ENCODE measurements at places on chromosomes 4 and X.

- no peak overlapping the region for H3K4me3 ChIP-seq
- no peaks in the 10 kb centered on the region for H3K4me1 ChIP-seq
- no peak for DNase-seq
- H3K36me3 ChIP-seq = no peaks in the 10 kb centered on the region
Measured at GRCh38 chr4:14294611-14295010, 667.1 kb upstream of the BOD1L1 start.

GRCh38 chrX:42934020-42934726 is 156.2 kb upstream of the PPP1R2C start:
- no peak for DNase-seq
- no peak overlapping the region for H3K4me3 ChIP-seq
- H3K27me3 ChIP-seq = no peaks in the 10 kb centered on the region
- H3K4me1 ChIP-seq = no peaks in the 10 kb centered on the region

DNA sequence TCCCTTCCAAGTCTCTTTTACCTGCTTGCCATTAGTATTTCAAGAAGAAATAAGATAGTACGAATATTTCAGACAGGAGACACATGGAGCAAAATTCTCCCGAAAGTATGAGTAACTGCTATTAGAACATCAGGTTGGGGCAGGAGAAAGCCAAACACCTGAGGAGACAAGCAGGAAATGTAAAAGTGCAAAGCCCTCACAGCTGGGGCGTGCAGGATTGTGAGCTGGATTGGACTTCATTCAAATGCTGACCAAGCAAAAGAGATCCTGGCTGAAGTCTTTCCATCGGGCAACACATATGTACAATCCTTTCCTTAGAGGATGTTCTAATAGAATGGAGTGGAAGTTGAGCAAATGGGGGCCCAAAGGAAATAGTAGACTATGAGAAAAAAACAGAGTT is 76.8 kb downstream of the DTHD1 start:
- no peaks in the 10 kb centered on the region for H3K4me1 ChIP-seq
- no peak for DNase-seq
- no peaks in the 10 kb centered on the region for H3K27me3 ChIP-seq
- H3K27ac ChIP-seq = no peak overlapping the region
- H3K36me3 ChIP-seq = no peaks in the 10 kb centered on the region

DNA sequence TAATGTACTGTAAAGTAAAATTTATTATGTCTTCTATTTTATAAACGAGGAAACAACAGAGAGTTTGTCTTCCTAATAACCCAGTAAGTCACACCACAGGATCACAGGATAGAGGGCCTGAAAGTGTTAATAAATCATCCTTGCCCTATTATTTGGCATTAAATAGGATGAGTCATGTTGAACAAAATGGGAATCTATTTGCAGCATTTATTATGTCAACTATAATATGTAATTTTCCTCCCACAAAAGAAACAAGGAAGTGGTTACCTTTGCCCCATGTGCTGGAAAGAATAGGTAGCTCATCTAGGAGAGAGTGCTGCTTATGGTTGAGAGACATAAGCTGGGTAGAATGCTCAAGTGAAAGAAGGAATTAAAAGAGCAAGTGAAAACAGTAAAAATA is 237.6 kb upstream of the NDST3 start:
- H3K27ac ChIP-seq = no peak overlapping the region
- no peaks in the 10 kb centered on the region for H3K36me3 ChIP-seq
- no peaks in the 10 kb centered on the region for H3K27me3 ChIP-seq
- H3K4me1 ChIP-seq = no peaks in the 10 kb centered on the region
- no peak for DNase-seq
- no peak overlapping the region for H3K4me3 ChIP-seq

DNA sequence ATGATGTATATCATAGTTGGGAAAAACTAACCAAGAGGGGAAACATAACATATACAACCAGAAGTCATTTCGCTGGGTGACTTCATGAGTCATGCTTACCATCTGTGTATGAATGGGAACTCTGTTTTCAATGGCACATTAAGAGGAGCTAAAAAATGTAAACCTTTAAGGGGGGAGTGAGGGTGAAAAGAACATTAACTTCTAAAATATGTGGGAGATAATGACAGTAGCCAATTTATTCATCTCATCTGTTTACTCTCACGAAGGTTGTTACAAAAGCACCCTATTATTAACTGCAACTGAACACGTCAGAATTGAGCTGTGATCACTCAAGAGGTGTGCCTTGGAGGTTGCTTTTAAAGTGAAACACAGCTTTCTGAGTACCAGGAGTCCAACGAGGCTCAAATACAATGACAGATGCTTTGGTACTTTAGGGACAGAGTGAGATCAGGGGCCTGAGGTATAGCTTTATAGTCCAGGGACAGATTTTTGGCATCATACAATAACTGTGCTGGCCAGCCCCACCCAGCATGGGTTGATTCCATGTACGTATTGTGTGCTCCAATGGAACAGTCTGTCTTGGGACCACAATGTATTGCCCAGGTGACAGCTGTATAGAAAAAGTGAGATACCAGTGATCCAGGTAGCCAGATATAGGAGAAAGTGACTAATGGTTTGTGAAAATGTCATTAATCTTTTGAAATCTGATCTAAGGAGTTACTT is 107.3 kb downstream of the AMMECR1 start:
- H3K27me3 ChIP-seq = no peaks in the 10 kb centered on the region
- no peaks in the 10 kb centered on the region for H3K36me3 ChIP-seq
- H3K27ac ChIP-seq = no peak overlapping the region
- H3K4me1 ChIP-seq = no peaks in the 10 kb centered on the region
- DNase-seq = no peak

DNA sequence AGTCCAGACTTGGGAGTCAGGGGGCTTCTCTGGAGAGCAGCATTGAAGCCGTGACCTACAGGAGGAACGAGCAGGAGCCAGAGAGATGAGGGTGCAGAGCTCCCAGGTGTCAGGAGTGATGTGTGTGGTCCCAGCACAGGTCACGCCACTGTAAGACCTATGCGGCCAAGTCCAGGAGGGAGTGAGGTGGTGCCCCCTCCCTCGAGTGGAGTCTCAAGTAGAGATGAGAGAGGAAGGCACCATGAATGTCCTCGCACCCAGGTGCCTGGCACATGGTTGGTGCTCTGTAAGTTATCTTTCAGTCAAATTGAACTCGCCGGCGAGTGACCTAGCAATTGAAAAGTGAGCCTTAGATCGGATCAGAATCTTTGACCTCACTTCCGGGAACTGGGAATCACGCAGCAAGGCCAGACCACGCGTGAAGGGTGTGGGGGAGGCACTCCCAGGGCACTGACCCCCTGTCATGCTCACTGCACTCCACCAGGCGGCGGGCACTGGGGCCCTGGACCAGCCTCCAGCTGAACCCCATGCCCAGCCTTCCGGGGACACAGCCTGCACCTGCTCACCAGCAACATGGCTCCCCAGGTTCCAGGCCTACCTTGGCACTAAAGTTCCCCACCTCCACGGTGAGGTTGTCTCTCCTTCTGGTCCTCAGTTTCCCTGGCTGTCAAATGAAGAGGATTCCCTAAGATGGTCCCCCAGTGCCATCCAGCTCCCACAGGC is 127.4 kb downstream of the HMX1 start:
- H3K4me1 ChIP-seq = no peaks in the 10 kb centered on the region
- no peaks in the 10 kb centered on the region for H3K27me3 ChIP-seq
- no peak for DNase-seq
- H3K36me3 ChIP-seq = no peaks in the 10 kb centered on the region
- H3K27ac ChIP-seq = no peak overlapping the region

DNA sequence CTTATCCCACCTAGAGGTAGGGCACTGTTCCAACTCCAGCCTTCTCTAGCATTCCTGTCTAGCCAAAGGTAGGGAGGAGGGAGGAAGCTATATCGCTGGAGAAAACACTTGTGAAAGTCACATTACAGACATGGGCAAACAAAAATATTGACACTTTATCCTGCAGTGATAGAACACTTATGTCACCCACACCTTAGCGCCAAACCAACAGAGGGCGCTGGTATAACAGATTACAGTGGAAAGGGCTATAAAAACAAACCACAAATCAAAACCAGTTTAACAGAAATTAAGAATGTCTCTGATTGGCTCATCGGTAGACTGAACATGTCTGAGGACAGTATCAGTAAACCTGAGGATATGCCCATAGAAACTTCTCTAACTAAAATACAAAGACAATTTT is 451.3 kb downstream of the TLL1 start:
- no peak overlapping the region for H3K4me3 ChIP-seq
- no peaks in the 10 kb centered on the region for H3K4me1 ChIP-seq
- no peaks in the 10 kb centered on the region for H3K27me3 ChIP-seq

DNA sequence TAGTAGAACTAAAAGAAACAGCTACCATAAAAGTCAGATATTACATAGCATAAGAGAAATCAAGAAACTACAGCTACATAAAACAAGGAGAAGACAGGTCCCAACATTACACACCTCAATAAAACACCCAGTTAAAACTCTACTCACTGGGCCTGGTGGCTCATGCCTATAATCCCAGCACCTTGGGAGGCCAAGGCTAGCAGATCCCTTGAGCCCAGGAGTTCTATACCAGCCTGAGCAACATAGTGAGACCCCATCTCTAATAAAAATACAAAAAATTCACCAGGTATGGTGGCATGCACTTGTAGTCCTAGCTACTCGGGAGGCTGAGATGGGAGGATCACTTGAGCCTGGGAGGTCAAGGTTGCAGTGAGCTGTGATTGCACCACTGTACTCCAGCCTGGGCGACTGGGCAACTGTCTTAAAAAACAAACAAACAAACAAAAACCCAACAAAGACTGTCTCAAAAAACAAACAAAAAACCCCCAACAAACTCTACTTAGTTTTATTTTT is 15.2 kb upstream of the TXLNG start:
- no peak for DNase-seq
- H3K27ac ChIP-seq = no peak overlapping the region

GRCh38 chr4:101347267-101347556 is at the start of gene PPP3CA:
Gene PPP3CA, minus strand, starts transcription at chr4:101347526.
- H3K4me3 ChIP-seq = peak within 1 kb of the TSS; percentile 96
- peak within 1 kb of the TSS; percentile 95 for H3K27ac ChIP-seq
- H3K27me3 ChIP-seq = no peaks in the 10 kb centered on the region
- H3K36me3 ChIP-seq = no peaks in the 10 kb centered on the region

DNA sequence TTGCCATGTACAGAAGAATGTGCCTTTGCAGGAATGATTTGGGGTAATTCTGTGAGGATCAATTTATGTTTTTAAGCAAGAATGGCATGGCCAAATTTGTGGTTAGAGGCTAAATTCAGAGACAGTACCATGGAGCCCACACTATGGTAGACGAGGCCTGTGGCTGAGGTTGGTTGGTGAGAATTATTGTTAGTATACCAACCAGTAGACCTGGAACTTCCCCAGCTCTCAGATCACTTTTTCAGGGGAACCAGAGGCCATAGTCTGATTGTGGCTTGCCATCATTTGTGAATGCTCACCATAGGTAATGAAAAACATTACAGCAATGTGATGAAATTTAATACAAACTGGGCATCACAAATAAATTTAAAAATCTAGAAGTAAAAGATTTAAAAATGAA is 56.3 kb downstream of the SHISA3 start:
- no peaks in the 10 kb centered on the region for H3K36me3 ChIP-seq
- no peak overlapping the region for H3K27ac ChIP-seq
- H3K27me3 ChIP-seq = no peaks in the 10 kb centered on the region

DNA sequence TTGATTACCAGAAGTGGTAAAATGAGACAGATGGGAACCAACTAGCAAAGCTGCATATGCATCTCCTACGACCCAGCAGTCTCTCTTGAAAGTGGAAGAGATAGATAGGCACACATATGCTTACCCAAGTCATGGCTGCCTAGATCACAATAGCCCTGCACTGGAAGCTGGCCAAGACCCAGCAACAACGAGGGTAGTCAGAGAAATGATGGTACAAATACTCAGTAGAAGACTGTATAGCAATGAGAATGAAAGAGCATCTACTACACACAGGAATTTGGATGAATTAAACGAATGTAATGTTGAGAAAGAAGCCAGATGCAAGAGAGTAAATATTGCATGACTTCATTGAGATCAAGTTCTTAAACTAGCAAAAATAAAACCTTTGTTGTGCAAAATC is 100.3 kb upstream of the FAT1 start:
- H3K4me3 ChIP-seq = no peak overlapping the region
- no peaks in the 10 kb centered on the region for H3K4me1 ChIP-seq
- no peaks in the 10 kb centered on the region for H3K27me3 ChIP-seq
- no peak overlapping the region for H3K27ac ChIP-seq

DNA sequence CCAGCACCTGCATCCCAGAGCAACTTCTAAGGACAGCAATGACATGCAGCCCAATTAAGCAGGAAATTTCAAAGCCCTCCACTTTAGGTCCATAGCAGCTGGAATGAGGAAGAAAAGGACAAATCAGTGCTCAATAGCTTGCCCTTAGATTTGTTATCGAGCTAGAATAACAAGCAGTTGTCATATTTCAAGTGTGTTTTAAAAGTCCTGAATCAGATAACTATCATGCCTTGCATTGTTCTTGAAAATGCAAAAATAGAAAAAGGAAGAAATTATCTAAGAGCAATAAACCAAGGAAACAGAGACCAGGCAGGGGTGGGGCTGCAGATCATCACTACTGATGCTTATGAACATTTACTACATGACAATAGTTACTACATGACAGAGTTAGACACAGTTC is 43.9 kb upstream of the KLF3 start:
- DNase-seq = no peak
- H3K4me3 ChIP-seq = no peak overlapping the region
- peaks cover 13% of the 10 kb centered on the region for H3K4me1 ChIP-seq
- H3K27me3 ChIP-seq = no peaks in the 10 kb centered on the region
- H3K27ac ChIP-seq = no peak overlapping the region
- H3K36me3 ChIP-seq = no peaks in the 10 kb centered on the region

DNA sequence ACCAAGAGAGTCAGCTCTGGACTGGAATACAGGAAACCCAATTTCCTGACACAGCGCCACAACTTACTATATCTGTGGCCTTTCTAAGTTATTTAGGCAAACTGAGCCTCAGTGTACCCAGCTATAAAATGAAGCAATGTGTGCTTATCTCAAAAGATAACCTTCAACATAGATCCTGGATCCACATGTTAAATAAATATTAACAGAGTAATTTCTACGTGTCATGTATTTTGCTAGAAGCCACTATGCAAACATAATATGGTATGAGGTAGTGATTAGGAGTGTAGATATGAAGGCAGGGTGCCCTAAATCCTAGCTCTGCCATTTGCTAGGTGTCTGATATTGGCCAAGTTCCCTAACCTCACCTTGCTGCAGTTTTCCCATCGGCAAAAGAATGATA is 527.0 kb downstream of the RAB28 start:
- H3K27me3 ChIP-seq = no peaks in the 10 kb centered on the region
- H3K4me3 ChIP-seq = no peak overlapping the region
- H3K27ac ChIP-seq = no peak overlapping the region
- H3K4me1 ChIP-seq = no peaks in the 10 kb centered on the region
- H3K36me3 ChIP-seq = no peaks in the 10 kb centered on the region

DNA sequence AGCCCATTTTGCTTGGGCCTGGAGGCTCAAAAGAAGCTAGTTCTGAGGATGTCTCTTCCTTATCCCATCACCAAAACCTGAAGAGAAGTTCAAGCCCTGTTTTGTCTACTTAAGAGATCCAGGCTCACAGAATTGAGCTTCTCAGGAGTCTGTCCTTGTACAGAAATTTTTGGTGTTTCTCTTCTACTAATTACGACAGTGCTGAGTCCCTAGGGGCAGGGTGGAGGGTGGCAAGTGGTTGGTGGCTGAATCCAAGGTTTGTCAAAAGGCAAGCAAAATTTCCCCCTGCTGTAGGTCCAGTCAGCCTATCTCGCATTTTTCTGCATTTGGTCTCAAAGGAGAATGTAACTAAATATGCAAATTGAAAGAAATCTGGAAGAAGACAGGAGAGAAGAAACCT is 377.9 kb downstream of the SMARCA1 start:
- no peaks in the 10 kb centered on the region for H3K4me1 ChIP-seq
- no peak for DNase-seq
- H3K27ac ChIP-seq = no peak overlapping the region

Measured in gastrocnemius medialis (tissue), 4 donors.